Kidney (tissue), 22 donors: ENCODE measurements at places on chromosomes 13 and 19.

DNA sequence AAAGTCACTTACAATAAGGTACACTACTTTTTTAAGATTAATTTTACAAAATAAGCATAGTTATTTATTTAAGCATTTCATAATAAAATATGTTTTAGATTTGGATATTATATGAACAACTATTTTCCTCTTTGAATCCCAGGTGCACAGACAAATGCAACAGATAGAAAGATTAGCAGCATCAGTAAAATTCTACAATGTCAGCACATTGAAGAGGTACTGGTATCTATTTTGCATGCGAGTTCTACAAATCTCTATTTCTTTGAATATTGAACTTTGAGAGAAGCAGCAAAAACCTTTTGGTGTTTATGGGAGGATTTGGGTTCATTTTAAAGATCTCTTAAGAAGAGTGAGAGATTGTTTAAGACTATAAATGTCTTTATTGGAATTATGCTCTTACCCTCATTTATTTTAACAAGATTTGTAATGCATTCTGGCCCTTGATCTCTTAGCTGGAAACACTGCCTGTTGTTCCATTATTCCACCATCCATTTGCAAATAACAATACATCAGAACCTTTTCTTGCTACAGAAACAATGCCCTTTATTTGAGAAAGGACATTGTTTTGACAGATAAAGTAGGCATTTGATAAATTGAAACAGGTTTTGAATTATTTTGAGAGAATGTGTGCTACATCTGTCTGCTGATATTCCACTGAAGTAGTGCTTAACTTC, 558.8 kb upstream of the KLHL1 start:
- DNase-seq = no peak

GRCh38 chr13:43879755-43880181, at the start of gene LACC1:
Gene LACC1 (plus strand): TSS chr13:43879904. CDS start chr13:43880986, 1,082 bp downstream.
- DNase-seq = peak; percentile 87

DNA sequence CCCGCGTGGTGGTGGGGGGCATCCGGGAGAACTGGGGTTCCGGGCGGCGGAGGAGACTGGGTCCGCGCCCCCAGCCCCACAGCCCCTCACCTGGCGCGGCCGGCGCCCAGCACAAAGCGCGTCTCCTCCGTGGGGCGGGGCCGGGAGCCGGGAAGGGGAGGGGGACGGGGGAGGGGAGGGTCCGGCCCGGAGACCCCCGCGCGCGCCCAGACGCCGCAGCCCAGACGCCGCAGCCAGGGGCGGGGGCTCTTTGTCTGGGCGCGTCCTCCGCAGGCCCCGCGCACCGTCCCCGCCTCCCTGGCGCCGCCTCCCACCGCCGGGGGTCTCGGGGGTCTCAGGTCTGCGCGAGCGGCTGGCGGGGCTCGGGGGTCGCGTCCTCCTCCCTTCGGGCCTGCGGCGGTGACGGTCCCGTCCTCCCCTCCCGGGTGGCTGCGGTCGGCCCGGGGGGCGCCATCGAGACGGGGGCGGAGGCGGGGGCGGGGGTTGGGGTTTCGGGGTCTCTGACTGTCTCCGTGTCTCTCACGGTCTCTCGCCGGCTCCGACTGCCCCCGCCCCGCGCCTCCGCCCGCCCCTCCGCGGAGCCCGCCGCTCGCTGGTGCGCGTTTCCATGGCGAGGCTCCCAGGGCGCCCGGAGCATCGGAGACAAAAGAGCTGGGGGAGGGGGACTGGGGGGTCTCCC, at the start of gene PLPPR3:
Gene PLPPR3, minus strand, starts transcription at position 131 of the 679 bp plus-strand sequence. CDS start 396 bp downstream, outside the sequence.
- peak; percentile 85 for DNase-seq

GRCh38 chr19:4007836-4008539, 452 bp downstream of the PIAS4 start:
- peak; percentile 35 for DNase-seq

DNA sequence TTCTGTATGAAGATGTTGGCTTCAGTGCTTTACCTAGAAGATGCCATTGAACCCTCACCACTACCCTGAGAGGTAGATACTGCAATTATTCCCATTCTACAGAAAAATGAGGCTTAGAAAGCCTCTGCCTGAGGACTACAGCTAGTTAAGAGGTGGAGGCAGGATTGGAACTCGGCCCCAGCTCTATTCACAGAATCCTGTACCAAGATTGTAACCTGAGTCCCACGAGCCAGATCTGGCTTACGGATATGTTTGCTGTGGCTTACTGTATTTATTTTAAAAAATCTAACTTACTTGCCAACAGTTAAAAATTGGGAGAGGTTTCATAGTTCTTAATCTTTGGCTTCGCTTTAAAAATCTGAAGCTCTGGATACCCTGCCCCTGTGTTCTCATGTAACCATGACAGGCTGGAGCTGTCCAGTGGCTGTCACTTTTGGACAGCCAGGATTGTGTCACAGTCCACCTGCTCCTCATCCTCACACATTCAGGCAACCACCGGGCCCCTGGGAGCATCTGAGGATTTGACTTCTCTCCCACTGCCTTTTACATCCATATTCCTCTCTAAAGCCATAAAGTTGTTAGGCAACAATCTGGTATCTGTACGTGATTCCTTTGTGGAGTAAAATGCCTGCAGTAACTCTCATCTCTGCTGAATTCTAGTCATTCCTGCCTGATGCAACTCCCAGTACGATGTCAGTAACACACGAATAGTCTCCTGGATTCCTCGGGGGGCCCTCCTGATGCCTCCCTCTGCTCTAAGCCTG, 160.8 kb upstream of the SERP2 start:
- no peak for DNase-seq

GRCh38 chr13:78596736-78597601, 6.4 kb downstream of the POU4F1 start:
- DNase-seq = no peak

- DNase-seq = no peak
Measured at GRCh38 chr19:55831846-55832245, at the start of gene NLRP11. Gene NLRP11 (minus strand): TSS chr19:55831999. CDS start chr19:55818174, 13,825 bp downstream.

DNA sequence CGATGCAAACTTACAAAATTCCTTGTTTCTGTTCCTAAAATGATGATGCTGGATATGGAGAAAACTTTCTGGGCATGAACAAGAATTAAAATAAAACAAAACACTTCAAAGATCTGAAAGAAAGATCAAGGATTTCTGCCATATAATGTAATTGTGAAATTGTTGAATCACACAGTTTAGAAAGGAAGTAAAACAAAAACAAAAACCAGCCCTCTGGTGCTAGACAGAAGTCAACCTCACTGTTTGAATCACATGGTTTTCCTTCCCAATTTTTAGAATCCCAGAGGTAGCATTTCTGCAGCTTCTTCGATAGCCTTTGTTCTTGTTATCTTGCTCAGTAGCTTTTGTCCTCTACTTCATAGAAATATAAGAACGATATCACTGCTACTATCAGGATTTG, 118.2 kb upstream of the ARGLU1 start:
- DNase-seq = no peak

DNA sequence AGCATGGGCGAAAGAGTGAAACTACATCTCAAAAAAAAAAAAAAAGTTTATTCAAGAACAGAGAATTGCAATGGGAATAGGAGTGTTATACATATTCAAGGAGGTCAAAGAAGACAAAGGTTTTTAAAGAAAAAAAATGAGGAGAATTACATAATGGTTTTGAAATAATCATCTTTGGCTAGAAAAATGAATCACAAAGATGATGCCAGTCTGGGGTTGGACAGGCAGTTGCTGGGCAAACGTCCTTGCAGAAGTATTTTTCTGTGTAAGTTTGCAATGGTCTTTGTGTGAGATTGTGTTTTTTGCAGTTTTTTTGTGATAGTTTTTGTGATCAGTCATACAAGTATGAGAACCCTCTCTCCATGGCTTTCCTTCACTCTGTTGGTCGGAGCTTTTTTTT, 23.7 kb downstream of the LYPD3 start:
- DNase-seq = no peak

- DNase-seq = no peak
Measured at GRCh38 chr13:80630685-80631121, 289.8 kb upstream of the SPRY2 start.

- DNase-seq = no peak
Measured at GRCh38 chr19:37148214-37148613, 24.3 kb downstream of the ZNF585A start.

GRCh38 chr13:24052547-24053518, 107.7 kb upstream of the SPATA13 start:
- no peak for DNase-seq

DNA sequence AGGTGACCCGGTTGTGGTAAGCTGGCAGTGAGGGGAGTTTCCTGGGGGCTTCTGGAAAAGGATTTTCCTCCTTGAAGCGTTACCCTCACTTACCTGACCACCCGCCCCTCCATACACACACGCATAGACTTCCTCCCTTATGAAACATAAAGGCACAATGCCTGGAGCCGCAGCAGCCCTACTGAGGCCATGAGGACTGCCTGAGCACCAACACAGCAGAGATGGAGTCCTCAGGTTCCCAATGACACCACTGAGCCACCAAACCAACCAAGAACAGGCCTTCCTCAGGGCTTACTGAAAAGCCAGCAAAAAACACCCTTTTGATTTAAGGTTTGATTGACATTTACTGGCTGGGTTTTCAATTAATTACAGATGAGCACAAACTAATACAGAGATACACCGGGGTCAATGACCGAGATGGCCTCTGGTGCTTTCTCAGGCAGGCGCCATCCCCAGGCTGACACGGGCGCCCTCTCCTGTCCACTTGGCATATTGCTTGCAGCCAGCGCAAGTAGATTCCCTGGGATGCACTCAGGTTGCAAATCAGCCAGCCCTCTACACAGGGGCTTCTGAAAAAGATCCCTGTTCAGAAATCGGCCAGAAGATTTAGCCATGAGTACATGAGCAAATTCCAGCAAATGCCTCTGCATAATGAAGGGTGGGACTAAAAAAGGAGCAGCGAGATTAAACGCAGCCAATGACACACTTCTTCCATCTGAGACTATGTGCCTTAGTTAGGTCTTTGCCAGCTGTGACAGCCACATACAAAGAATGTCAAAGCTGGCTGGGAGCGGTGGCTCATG, 14.8 kb downstream of the OPA3 start:
- no peak for DNase-seq

DNA sequence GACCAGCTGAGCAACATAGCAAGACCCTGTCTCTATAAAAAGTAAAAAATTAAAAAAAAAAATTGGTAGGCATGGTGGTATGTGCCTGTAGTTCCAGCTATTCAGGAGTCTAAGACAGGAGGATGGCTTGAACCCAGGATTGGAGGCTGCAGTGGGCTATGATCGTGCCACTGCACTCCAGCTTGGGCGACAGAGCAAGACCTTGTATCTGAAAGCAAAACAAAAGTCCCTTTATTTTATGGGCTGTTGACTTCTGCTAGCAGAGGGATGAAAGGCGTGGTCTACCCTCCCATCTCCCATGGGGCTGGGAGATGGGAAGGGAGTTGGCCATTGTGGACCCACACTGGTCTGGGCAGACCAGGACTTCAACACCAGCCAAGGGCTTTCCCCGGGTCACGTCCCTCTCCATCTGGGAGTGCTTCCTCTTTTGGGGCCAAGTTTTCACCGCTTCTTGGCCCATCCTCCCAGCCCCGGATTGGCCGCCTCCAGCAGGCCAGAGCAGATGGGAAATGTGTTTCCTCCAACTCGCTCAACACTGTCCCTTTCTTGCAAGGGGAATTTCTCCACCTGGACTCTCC, 2.2 kb upstream of the TNFSF9 start:
- no peak for DNase-seq

DNA sequence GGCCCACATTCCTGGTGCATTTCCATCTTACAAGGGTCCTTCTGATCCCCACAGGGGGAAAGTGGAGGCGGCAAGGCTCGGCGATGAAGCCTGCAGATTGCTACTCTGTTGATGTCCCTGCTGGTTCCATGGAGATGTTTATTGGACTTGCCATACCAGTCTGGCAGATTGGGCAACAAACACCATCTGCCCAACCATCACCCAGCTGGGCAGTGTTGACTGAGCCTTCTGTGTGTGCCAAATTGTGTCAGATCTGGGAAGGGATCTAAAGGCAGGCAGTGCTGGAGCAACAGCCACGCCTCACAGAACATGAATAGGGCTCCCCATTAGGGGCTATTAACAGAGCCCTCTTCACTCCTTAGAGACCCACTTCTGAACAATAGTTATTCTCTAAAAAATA, 35.0 kb downstream of the FLT1 start:
- no peak for DNase-seq

GRCh38 chr13:83007226-83007625, 875.0 kb downstream of the SLITRK1 start:
- DNase-seq = no peak

DNA sequence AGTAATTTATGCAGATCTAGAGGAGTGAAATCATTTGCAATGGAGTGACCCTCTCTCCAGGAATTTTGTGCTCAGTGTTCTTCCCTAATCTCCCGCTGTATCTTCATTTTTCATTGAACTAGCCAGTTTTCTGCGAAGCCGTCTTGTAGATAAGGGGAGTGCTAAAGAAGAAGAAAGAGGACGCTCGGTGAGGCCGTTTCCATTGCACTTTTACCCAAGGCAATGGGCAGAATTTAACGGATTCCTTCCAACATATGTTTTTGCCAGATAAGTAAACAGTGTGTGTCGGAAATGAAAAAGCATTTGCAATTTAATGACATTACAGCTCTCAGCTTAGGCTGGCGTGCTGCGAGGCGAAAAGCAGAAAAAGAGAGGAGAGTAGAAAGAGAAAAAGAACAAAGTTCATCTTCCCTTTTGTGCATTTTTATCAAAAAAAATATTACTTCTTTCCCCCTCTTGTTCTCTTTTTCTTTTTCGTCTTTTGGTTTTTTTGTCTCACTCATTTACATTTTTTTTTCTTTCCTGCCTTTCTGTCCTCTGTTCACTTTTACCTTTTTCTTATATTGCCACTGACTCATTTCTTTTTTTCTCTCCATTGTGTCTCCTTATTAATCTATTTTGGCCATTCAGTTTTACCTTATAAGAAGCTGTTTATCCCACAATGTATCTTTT, 49.9 kb downstream of the SOX21 start:
- DNase-seq = no peak

DNA sequence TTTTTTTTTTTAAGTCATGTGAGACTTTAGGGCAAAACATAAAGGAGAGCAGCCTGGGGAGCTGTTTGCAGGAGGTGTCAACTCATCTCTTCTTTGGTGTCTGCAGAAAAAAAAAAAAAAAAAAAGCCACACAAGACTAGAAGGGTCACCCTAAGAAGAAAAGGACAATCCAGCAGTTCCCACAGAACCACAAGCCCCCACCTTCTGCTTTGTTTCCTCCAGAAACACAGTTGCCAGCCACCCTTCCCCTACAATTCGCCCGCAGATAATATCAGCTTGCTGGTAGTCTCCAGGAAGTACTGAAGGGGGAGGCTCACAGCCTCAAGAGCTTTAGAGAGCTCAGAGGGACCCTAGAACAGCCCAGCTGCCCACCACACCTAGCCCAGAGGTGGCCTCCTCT, 22.3 kb upstream of the ZBTB7A start:
- no peak for DNase-seq

DNA sequence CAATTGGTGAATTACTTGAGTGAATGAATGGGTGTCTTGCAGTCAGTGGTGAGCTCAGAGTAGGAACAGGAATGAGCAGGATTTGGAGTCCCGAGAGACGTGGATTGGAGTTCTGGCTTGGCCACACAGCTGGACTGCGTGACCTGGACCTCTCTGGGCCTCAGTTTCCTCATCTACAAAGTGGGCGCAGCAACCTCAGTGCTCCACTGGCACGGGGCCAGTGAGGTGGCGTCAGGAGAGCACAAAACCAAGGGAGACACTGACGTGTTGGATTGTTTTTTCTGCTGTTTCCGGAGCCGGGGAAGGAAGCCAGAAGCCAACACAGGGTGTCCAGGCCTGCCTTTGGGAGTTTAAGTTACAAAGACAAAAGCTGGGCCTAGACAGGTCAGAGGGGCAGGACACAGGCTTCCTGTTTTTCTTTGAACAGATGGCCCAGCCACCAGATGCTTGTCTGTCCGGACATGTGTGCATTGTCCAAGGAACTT, 6.5 kb upstream of the DOCK6 start:
- DNase-seq = peak; percentile 72
